Kidney (tissue), 22 donors: ENCODE measurements at places on chromosomes 7 and 10. TPM values are rescaled to one million over a fixed set of nuclear protein-coding genes. Genes with fewer than 3 reads are reported as not detected.

FFAR4 gene
- 1.0 TPM for total RNA-seq

NRCAM gene
- total RNA-seq: 20.6 TPM

TYW1B gene
- 2.9 TPM for total RNA-seq

PNLIP gene
- not detected for total RNA-seq

DNA sequence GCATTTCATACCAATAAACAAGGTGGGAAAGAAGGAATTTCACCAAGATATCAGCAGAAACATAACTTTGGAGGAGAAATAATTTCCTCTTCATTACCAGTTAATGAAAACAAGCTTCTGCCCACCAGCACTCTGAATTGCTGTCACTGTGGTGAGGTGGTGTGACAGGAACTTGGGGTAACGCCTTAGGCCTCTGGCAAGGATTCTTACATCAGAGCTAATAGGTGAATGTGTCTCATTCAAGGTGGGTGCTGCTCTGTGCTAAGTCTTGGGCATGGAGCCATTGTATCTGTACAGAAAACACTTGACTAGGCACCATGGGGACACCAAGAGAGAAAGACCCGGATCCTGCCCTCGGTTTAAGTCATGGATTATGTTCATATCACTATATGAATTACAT, 8.3 kb upstream of the LOXL4 start:
- H3K27me3 ChIP-seq: no peaks in the 10 kb centered on the region
- no peak overlapping the region for H3K4me3 ChIP-seq
- H3K4me1 ChIP-seq: no peaks in the 10 kb centered on the region
- no peak overlapping the region for H3K27ac ChIP-seq

GRCh38 chr10:107952649-107953556, 788.4 kb upstream of the SORCS1 start:
- H3K4me1 ChIP-seq: no peaks in the 10 kb centered on the region
- H3K4me3 ChIP-seq: no peak overlapping the region
- no peaks in the 10 kb centered on the region for H3K36me3 ChIP-seq
- no peak for DNase-seq
- no peaks in the 10 kb centered on the region for H3K27me3 ChIP-seq

GRCh38 chr10:132396494-132397035, 435 bp upstream of the PWWP2B start:
- H3K36me3 ChIP-seq: no peaks in the 10 kb centered on the region
- peak overlapping the region; percentile 86 for H3K27ac ChIP-seq
- H3K27me3 ChIP-seq: no peaks in the 10 kb centered on the region
- no peak overlapping the region for H3K4me3 ChIP-seq

DNA sequence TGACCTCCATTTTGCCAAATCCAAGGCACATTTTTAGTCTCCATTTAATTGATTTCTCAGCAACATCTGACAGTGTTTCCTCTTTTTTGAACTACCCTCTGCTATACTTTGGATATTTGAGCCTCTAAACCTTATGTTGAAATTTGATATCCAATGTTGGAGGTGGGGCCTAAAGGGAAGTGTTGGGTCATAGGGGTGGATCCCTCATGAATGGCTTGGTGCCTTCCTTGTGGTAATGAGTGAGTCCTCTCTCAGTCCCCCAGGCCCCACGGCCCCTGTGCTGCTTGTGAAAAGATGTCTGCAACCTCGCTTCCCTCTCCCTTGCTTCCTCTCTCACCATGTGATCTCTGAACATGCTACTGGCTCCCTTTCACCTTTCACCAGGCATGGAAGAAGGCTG, 96.8 kb upstream of the DGKB start:
- no peak overlapping the region for H3K27ac ChIP-seq
- no peaks in the 10 kb centered on the region for H3K27me3 ChIP-seq
- no peaks in the 10 kb centered on the region for H3K4me1 ChIP-seq
- H3K36me3 ChIP-seq: no peaks in the 10 kb centered on the region
- no peak for DNase-seq

DNA sequence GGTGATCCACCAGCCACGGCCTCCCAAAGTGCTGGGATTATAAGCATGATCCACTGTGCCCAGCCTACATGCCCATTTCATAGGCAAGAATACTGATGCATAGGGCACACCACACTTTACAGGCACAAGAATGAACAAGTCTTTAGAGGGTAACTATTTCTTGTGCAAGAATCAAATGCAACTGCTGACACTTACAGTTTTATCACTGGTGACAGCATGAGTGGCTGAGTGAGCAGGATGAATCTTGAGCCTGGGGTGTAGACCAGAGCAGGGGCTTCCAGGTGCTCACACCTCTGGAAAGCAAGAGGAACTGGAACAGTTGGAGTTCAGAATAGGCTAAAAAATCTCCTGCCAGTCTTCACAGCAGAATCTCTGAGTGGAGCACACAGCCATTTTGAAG, 287.5 kb downstream of the KCNMA1 start:
- no peak overlapping the region for H3K27ac ChIP-seq
- no peaks in the 10 kb centered on the region for H3K36me3 ChIP-seq
- no peak overlapping the region for H3K4me3 ChIP-seq

DNA sequence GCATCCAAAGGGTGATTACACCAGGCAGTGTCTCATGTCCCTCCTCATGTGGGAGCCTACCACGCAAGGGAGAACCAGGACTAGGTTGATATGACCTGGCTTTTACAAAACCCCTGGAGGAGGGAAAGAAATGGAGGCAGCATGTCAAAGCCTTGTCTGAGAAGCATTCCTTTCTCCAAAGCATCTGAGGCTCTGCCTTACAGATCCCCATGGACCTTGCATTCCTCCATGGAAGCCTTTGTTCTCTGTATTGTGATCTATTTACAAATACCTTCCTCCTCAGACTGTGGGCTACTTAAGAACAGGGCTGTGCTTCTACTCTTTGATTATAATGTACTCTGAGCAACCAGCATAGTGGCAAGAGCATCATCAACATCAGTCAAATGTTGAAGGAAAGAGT, 197.0 kb downstream of the PLXNA4 start:
- no peaks in the 10 kb centered on the region for H3K27me3 ChIP-seq
- no peaks in the 10 kb centered on the region for H3K36me3 ChIP-seq

DNA sequence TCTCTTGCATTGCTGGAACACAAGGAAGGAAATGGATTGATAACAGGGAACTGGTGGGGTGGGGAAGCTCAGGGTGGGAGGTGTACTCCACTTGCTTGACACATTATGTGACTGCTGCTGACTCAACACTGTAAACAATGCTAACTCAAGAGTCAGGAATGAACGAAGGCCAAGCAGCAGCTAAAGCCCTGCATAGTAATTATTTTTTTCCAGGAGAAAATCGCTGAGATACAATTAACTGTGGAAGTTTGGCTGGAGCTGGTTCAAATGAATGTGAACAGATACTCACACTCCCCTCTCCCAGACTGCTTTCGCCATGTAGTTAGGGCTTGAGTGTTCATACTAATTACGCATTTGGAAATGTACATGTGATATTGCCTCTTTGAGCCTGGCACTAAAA, 170.9 kb upstream of the AOAH start:
- no peak overlapping the region for H3K27ac ChIP-seq
- no peaks in the 10 kb centered on the region for H3K27me3 ChIP-seq
- no peaks in the 10 kb centered on the region for H3K36me3 ChIP-seq
- no peaks in the 10 kb centered on the region for H3K4me1 ChIP-seq
- no peak for DNase-seq

DNA sequence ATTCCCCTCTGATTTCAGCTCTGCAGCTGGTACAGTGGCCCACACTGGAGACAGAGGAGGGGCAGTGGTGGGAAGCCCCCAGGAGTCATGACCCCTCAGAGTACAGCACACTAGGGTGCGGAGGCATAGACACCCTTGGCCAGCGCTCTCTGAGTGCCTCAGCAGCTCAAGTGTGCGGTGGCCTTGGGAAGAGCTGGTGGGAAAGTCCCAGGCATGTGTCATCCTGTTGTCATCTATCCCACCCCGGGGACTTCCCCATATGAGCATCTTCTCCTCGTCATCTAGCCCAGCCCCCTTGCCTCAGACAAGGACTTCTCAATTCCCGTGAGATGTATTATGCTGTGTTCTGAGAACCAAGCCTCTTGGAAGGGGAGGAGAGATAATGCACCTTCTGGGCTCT, 15.6 kb upstream of the PPIF start:
- H3K4me3 ChIP-seq: no peak overlapping the region
- no peak overlapping the region for H3K27ac ChIP-seq
- no peaks in the 10 kb centered on the region for H3K27me3 ChIP-seq
- no peak for DNase-seq
- no peaks in the 10 kb centered on the region for H3K4me1 ChIP-seq
- no peaks in the 10 kb centered on the region for H3K36me3 ChIP-seq

DNA sequence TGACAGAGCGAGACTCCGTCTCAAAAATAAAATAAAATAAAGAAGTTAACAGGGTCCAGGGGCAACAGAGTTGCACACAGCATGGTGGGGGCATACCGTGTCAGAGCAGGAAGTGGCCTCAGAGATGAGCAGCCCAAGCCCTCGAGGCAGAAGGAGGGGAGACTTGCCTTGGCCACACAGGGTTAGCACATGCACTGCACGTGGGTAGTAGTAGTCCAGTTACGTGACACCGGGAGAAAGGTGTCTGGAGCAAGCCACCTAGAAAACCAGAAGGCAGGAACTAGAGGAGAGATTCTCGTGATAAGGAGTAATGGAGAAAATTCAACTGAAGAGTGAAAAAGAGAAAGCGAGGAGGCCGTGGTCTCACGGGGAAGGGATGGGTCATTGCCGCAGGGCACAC, 9.8 kb upstream of the DENND2A start:
- no peaks in the 10 kb centered on the region for H3K27me3 ChIP-seq
- H3K27ac ChIP-seq: no peak overlapping the region
- peaks cover 3% of the 10 kb centered on the region for H3K4me1 ChIP-seq
- H3K4me3 ChIP-seq: no peak overlapping the region
- no peak for DNase-seq
